ENCODE measurements at places on chromosomes 3 and 15. TPM values are rescaled to one million over a fixed set of nuclear protein-coding genes. Genes with fewer than 3 reads are reported as not detected.
A peak's percentile ranks its signal among the peaks of the same experiment; 100 is the strongest.

Gene CAMK2N2
- polyA plus RNA-seq, result 0.07 TPM

- peak; percentile 1 for DNase-seq
These were observed 365.6 kb downstream of the MAGI1 start for GRCh38 chr3:65672871-65673815.

- DNase-seq, result no peak
These were observed 11.8 kb downstream of the UBE3A start for GRCh38 chr15:25426896-25427610.

Gene FBXO40
- not detected for polyA plus RNA-seq

- no peak for DNase-seq
These were observed 7.4 kb downstream of the SPICE1 start for GRCh38 chr3:113507501-113508067.

Gene THSD4
- 45.8 TPM for polyA plus RNA-seq

Gene EIF4E3
- 2.5 TPM for polyA plus RNA-seq

DNA sequence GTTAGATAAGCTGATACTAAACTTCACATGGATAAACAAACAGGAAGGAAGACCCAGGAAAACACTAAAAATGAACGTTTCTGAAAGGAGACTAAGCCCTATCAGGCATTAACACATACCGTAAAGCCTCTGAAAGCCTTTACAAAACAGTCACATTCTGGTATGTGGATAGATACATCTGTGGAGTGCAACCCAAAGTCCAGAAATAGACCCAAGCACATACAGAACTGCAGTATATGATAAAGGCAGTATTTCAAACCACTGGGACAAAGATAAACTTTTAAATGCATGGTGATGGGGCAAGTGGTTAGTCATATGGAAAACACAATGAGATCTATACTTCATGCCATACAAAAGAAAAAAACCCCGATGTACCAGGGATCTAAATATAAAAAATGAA, 26.0 kb downstream of the DCBLD2 start:
- no peak for DNase-seq

DNA sequence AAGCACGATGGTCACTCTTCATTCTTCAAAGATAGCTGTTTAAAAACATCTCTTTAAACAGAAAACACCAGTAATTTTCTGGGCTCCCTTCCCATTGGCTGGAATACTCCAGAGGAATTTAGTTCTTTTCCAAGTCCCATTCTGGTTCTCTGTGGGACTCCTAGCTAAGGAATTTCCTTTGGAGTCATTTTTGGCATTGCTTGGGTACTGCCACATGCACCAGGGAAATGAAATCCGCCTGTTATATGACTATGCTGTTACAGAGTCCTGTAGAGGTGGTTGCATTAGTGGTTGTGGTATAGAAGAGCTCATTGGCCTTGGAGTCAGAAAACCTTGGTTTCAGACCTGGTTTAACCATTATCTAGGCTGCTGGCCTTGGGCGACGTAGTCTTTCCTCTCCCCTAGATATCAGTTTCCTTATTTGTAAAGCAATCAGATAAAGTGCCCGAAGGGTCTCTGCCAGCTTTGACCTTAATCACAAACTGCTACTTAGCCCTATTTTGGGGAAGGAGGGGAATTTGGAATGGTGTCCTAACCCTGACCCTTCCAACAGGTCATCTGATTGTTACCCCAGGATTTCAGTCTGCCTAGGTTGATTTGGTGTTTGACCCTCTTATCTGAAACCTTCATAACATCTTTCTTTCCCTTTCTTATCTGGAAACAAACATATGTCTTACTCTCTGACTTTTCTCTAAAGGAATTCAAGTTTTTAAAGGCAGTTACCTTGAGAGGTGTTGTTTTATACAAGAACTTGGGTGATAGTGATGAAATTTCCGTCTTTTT, 13.4 kb downstream of the RTP1 start:
- DNase-seq, result no peak

- no peak for DNase-seq
These were observed 36.8 kb upstream of the TBL1XR1 start for GRCh38 chr3:177234121-177234520.

Gene IFRD2
- 19.3 TPM for polyA plus RNA-seq

- no peak for DNase-seq
These were observed 60.8 kb upstream of the POLG start for GRCh38 chr15:89395461-89395871.

DNA sequence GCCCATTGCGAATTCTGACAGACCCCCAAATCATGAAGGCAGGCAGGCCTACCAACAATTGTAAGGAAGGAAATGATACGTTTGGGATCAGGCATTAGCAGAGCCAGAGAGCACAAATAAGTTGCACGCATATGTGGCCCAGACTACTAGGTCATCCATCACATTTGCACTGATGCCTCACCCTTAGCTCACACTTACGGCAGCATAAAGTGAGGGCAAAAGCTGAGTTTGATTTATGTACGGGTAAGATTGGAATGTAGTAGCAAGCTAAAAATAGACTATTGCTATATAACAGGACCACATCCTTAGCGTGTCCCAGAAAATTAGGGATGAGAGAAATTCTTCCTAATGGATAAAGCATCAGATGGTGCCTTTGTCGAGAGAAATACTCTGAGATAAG, 58.6 kb downstream of the QTRT2 start:
- DNase-seq, result no peak

DNA sequence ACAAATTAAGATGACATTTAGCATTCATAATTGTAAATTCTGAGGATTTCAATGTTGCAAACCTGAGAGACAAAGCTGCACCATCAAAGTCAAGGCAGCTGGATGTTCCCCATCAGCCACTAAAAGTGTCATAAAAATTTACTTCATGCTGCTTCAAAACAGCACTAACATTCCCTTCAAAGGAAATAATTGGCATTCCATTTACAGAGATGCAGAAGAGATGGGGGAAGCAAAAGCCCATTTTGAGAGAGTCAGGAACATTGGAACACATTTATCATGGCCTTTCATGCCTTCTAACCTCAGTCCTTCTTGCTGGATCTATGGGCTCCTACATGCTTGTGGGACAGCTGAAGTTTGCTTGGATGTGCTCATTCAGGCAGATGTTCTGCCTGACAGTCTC, 6.4 kb upstream of the TMEM158 start:
- no peak for DNase-seq

Gene CTXND1
- not detected for polyA plus RNA-seq

DNA sequence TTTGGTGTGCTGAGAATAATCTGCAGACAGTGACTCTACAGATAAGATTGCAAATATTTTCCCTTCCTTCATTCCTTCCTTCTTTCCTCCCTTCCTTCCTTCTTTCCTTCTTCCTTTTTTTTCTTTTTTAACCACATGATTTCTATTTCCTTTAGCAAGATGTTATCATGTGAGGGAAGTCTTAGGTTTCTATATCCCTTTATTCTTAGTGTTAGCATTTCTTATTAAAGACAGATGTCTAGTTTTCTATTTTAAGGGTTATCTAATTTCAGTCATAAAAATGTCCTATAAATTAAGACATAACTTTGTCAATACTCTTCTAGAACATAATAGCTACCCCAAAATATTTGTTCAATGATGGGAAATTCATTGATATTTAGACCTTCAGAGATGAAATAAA, 470.9 kb downstream of the LPP start:
- DNase-seq, result no peak

- DNase-seq, result no peak
These were observed 35.4 kb downstream of the EHD4 start for GRCh38 chr15:41936649-41937567.

Gene HRG
- not detected for polyA plus RNA-seq

Gene PRICKLE2
- polyA plus RNA-seq, result 14.7 TPM

Gene ZNF280D
- polyA plus RNA-seq, result 17.6 TPM

GRCh38 chr3:105979961-105980360, 111.1 kb upstream of the CBLB start:
- DNase-seq, result no peak

- DNase-seq, result peak; percentile 59
These were observed 45.5 kb downstream of the PHLDB2 start for GRCh38 chr3:111904376-111905241.

GRCh38 chr3:124032311-124032880, 40.5 kb upstream of the ROPN1 start:
- DNase-seq, result no peak

GRCh38 chr15:52016316-52016715, 2.7 kb upstream of the MAPK6 start:
- DNase-seq, result no peak
